ENCODE measurements at places on chromosomes 6 and 20.

- no peak for DNase-seq
Observed at GRCh38 chr20:34861386-34862084, 11.1 kb downstream of the GGT7 start.

DNA sequence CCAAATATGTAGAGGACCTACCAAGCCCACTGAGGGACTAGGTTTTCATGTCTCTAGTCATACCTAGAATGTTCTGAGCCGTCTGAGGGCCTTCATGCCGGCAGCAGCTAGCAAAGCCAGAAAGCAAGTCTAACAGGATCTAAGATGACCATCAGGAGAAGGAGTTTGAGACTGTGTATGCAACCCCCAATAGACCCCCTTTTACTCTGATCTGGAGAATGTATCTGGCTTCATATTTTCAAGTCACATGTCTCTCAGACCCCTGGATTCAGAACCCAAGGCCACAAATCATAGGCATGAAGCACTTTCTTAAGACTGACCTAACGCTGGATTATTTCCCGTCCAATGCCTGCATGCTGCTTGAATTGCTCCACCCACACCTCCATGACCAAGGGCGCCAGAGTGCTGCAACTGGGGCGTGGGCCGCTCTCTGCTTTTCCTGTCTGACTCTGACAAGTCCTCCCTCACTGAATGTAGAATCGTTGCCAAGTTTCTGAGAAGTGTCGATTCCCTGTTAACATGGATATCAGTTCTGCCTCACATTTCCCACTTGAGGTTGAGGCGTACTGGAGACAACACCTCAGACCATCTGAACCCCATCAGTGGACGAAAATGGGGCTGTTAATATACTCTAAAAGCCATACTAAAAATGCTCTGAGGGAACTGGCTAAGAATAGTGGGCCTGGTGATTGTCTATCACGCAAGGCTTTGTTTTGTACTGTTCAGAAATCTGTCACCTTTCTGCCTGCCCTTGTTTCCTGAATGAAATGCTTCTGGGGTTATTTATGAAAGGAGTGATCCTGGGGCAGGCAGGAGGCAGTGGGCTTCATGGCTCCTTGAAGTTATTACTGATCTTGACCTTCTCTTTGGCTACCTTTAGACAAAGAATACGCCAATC, 23.9 kb upstream of the ASXL1 start:
- no peak for DNase-seq

- DNase-seq: peak; percentile 24
Observed at GRCh38 chr6:23414051-23414445, 712.0 kb upstream of the NRSN1 start.

- no peak for DNase-seq
Observed at GRCh38 chr6:69180361-69181067, 545.4 kb downstream of the ADGRB3 start.

DNA sequence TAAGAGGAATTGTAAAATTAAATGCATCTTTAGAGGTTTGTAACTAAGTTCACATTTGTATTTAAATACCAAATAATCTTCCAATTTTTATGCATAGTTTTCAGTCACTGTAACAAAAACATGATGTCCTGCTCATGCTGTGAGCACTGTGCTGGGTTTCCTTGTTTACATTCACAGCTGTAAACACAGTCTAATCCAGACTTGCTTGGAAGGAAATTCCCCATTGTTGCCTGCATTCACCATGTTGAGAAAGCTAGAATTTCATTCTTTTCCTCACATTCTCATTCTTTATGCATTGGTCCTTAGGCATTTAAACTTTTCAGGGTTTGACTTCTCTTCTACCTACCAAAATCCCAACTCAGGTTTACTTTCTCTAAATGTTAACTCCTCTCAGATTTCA, 242.0 kb upstream of the TBX18 start:
- DNase-seq: no peak

- no peak for DNase-seq
Observed at GRCh38 chr20:43726333-43726732, 469 bp downstream of the GTSF1L start.

GRCh38 chr6:163872335-163872734, 457.8 kb downstream of the QKI start:
- no peak for DNase-seq

DNA sequence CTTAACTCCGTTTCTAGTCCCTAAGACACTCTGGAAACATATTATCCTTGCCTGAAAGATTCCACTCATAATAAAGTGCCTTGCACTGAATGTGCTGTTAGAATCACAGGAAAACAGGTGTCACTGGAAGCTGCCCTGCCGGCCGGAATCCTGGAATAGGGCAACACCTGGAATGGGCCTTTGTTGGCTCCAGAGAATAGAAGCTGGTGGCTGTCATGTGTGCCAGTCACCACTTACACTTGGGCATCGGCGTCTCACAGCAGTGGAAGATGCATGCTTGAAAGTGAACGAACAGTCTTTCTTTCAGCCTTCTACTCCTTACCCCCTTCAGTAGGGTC, 90.8 kb upstream of the AFDN start:
- DNase-seq: no peak

DNA sequence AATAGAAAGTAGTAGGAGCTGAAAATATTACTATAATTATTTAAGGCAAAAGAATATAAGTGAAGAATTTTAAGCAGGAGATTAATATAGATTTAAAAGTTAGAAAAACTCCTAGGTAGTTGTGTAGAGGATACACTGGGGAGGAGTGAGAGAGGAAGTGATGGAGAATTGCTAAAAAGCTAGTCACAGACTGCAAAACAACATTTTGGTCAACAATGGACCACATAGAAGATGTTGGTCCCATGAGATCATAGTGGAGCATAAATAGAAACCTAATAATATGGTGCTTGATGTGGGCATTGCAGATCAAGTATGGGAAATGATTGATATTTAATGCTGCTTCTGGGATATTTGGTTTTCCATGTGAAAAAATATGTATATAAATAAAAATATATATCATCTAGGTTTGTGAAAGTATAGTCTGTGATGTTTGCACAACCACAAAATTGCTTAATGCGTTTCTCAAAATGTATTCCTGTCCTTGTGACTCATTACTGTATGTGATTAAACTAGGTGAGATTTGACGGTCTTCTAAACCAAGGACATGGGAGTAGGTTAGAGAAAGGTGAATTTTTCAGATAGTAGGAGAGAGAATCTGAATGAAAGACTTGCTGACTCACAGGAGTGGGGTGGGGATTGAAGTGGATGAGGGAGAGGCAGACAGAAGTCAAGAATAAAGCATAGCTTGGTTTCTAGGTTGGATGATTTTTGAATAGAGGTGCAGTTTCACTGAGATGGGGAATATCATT, 174.0 kb downstream of the BCKDHB start:
- DNase-seq: no peak

DNA sequence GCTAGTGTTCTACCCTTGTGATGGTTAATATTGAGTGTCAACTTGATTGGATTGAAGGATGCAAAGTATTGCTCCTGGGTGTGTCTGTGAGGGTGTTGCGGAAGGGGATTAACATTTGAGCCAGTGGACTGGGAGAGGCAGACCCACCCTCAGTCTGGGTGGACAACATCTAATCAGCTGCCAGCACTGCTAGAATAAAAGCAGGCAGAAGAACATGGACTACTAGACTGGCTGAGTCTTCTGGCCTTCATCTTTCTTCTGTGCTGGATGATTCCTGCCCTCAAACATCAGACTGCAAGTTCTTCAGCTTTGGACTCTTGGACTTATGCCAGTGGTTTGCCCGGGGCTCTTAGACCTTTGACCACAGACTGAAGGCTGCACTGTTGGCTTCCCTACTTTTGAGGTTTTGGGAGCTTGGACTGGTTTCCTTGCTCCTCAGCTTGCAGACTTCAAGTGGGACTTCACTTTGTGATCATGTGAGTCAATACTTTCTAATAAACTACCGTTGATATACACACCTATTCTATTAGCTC, 50.1 kb downstream of the SDHAF4 start:
- no peak for DNase-seq

All from retina (tissue), 1 donor.